ENCODE measurements at places on chromosomes 2 and 18.

GRCh38 chr2:106885971-106886915, at the start of gene ST6GAL2:
ST6GAL2 (minus strand) TSS chr2:106886167; CDS start chr2:106843977, 42,190 bp downstream.
- peak; percentile 26 for DNase-seq

DNA sequence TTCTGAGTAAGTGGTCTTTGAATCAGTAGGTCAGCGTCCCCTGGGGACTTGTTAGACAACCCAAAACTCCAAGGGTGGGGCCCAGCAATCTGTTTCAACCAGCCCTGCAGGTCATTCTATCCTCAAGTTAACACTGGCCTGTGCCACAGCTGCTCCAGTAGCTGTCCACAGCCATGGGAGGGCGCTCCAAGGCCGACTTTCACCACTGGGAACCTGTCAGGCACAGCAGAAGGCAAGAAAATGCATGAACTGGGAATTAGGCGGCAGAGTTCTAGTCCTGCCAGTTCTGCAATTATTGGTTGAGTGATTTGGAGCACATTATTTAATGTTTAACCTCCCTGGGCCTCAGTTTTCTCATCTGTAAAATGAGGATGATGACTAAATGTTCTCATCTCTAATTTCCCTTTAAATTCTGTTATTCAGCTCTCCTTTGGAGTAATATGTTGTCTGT, 17.4 kb upstream of the MRPL33 start:
- peak; percentile 73 for DNase-seq

GRCh38 chr18:32803568-32803967, 30.7 kb upstream of the KLHL14 start:
- no peak for DNase-seq

DNA sequence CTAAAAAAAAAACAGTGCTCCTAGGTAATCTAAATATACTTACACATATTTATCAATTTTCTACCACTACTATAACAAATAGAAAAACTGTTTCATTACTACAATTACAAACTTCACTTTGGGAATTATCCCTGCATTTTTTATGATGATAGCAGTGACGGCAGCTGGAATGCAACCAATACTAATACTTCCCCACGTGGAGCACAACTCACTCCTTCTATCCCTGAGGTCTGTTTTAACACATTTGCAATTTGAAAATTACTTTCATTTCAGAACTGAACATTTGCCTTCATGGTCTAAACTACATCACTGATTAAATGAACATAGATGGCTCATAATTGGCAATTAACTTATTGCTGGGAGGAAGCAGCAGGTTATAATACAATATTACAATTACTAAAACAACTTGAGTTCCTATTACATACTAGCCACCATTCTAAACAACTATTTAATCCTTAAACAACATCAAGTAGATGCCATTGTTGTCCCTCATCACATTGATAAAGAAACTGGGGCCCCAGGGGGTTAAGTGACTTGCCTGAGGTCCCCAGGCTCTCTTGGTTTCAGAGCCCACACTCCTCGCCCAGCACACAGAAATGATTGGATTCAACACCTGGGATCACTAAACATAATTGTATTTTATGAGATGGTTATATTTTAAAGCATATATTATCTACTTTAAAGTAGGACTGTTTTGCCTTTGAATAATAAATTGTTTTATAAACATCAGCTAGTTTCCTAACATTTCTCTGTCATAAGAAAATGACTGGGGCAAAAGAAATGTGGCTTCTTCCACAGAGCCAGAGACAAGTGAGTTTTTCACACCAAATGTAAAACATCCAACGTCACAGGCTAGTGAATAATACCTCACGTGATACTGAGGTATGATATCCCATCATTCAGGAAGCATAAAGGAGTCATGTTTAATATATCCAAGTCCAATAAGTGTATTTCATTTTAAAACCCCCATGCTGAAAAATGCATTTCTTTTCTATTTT, 6.2 kb downstream of the COLEC12 start:
- DNase-seq, result peak; percentile 77

DNA sequence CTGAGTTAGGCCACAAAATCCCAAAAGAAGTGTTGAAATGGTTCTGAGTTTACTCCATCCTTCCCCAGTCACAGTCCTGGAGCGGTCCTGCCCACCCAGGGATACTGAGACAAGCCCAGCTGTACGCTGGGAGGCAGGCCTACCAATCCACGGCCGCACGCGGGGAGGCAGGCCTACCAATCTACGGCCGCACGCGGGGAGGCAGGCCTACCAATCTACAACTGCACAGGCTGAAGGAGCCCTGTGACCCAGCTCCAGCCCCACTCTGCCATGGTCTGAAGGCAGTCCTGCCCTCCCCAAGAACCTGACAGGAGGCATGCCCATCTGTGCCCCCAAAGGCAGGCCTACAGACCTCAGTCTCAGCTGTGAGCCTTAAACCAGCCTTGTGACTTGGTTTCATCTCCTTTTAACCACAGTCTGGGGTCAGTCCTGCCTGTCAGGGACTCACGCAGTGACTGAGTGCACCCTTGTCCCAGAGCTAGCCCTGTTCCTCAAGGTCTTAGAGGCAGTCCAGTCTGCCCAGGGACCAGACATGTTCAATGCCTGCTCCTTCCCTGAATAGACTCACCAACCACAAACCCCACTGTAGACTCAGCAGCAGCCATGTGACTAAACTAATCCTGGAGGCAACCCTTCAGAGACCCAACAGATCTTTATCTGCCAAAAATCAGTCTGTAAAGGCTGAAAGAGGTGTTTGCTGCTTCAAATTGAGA, 36.8 kb downstream of the GPC1 start:
- no peak for DNase-seq

GRCh38 chr2:114949228-114949804, 506.9 kb downstream of the DPP10 start:
- DNase-seq, result no peak

DNA sequence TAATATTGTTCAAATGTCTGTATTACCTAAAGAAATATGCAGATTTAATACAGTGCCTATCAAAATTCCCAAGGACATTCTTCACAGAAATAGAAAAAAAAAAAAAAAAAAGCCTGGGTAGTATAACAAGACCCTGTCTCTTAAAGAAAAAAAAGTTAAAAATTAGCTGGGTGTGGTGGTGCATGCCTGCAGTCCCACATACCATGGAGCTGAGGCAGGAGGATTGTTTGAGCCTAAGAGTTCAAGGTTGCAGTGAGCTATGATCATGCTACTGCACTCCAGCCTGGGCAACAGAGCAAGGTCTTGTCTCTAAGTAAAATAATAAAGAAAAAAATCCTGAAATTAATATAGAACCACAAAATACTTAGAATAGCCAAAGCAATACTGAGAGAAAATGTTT, 51.9 kb downstream of the SLC16A14 start:
- no peak for DNase-seq

- no peak for DNase-seq
Measured at GRCh38 chr2:117858892-117859531, 44.5 kb downstream of the DDX18 start.

- DNase-seq, result peak; percentile 42
Measured at GRCh38 chr18:46333431-46334135, 229.4 kb downstream of the HAUS1 start.

DNA sequence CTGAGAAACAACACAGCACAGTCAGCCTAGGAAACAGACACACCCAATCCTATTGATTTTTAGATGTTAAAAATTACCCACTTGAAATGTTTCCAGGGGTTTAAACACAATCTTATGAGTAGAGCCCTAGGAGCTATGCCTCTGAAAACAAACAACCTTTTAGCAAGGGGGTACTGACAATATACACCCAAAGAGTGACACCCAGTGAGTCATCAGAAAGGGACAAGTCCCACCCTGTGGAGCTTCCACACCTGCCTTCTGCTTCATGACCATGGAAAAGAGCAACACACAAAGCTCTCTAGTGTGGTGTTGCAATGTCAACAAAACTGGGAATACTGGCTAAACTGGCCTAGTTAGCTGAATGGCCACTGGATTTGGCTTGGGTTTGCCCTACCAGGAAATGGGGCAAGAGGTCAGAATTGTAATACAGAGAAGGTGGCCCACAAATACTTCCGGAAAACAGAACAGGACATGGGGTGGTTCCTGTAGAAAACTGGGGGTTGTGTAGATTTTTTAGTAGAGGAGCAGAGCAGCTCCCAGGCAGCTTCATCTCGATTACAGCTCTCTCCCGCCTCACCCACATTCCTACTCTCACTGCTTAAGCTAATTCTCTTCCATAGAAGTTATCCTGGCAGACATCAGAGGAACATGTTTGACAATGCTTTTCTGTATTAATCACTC, 98.2 kb downstream of the GAREM1 start:
- DNase-seq, result no peak

- DNase-seq, result no peak
Measured at GRCh38 chr2:210901326-210901725, 344.9 kb downstream of the CPS1 start.

DNA sequence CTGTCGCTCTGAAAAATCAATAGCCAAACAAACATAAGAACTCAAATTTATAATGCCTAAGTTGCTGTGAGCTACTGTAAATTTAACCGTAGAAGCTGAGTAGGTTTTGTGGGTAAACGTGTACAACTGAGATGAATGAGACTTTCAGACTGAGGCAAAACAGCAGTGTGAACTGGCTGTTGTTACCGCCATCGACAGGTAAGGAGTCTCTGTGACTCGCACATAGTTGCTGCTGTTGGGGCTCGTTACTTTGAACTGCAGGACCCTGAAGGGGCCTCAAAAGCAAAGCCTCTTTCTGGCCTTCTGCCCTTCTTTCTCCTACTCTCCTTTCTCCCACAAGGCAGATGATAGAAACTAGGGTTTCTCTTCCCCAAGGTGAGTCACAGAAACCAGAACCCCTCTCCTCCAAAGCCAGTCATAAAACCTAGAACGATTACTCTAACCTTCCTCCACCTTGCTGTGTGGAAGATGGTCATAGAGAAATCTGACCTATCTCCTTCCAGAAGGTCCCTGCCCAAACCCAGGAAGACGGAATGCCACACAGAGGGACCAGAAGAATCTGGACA, 101.2 kb downstream of the DLGAP1 start:
- DNase-seq, result no peak

DNA sequence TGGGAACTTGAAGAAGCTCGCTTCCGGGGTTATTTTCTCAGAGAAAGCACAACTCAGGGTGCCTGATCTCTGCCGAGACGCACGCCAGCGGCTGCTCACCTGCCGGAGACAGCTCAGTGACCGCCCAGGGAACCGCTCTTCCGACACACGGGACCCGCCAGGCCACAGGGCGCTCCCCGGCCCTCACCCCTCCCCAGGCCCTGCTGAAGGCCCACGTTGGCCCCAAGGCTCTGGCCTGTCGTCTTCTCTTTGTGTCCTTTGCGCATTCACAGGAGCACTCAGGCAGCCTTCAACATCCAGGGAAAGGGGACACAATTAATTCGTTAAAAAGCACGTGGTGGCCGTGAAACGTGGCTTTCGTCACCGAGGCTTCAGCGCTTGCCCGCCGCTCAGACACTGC, 276.3 kb upstream of the SALL3 start:
- no peak for DNase-seq

DNA sequence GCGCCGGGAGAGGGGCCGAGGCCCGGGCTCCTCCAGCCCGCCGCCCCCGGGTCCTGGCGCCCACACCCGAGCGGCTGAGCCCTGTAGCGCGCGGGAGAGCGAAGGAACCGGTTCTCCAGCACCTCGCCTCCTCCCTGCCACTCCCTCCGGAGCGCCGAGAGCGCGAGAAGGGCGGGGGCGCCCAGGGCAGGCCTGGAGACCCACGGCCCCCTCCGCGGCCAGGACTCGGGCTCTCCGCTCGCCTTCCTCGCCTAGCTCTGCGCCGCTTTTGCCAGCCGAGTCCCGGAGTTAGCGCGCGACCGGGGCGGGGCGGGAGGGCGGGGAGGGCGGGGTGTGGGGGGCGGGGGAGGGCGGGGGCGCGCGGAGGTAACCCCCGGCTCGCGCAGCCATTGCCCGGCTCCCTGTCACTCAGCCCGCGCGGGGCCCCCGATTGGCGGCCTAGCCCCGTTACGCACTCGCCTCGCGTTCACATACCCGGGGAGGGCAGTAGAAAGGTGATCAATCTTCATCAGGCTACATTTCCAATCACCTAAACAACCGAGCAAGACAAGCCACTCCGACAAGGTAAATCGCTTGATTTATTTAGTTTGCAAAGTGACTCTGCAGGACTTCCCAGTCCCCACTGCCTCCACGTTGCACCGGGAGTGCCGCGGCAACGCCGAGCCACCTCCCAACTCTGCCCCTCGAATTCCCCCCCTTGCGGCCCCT, at the start of gene OTX1:
TSS of gene OTX1 (plus strand) at position 497 of the 708 bp plus-strand sequence. CDS start 2,161 bp downstream, outside the sequence.
- no peak for DNase-seq

DNA sequence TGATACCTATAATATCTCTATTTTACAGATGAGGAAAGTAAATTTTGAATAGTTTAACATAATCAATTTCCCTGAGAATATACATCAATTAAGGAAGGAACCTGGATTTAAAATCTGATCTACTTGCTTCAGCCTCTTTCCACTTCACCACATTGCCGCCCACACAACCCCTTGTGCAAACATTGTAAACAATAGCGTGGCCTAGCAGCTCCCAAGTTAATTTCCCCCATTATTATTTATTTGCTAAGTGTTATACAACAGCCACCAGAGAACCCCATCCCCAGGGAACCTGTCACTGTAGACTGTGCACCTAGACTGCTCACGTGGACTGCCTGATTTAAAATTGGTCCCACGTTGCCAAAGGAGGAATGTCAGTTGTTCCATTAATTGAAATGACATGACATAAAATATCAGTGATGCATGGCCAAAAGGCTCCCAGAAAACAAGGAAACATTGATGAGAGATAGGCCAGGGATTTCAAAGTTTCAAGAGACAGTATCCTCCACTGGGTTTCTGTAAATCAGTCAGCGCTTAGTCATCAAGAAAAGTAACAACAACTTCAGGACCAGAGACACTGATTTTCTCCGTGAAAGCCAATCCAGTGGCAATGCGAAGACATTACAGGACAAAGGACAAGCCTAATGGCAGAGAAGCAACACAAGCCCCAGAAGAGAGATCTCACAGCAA, 41.3 kb downstream of the SCG2 start:
- DNase-seq, result peak; percentile 27

DNA sequence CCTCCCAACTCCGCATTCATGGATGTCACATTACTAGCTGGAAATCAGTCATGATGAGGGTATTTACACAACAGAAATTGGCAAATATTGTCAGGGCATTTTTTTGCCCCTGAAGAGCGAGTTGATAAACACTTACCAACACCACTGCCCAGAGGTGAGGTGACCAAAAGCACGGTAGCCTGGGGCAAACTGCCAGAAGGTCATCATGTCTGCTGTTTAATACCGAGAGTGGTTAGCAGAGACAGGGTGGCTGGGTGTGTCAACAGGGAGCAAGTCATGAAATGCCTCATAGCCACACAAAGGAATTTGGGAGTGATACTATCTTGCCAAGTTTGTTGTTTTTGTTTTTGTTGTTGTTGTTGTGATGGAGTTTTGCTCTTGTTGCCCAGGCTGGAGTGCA, 37.0 kb upstream of the EPC2 start:
- DNase-seq, result no peak

- DNase-seq, result peak; percentile 91
Measured at GRCh38 chr2:174840436-174840835, 76.2 kb upstream of the CHRNA1 start.

Data from fibroblast of skin of abdomen (primary cell).